WTC11 (cell line): ENCODE measurements at places on chromosomes 2 and 18. TPM values are rescaled to one million over a fixed set of nuclear protein-coding genes. Genes with fewer than 3 reads are reported as not detected.
A peak's percentile ranks its signal among the peaks of the same experiment; 100 is the strongest.

Gene RELCH
- total RNA-seq, result 23.8 to 30.2 TPM (median 25.3 TPM) in 3 replicates

- H3K36me3 ChIP-seq, result peaks cover 5% of the 10 kb centered on the region
- H3K27me3 ChIP-seq, result peaks cover 2% of the 10 kb centered on the region; the same call in 1 of the 2 replicates
- H3K4me3 ChIP-seq, result no peak overlapping the region
- H3K27ac ChIP-seq, result 0 out of 2 replicates have a peak overlapping the region, but pooled peaks have one; percentile 63
Measured at GRCh38 chr2:15956751-15957736, 16.7 kb downstream of the MYCN start.

GRCh38 chr2:157838442-157839161, 37.5 kb downstream of the ACVR1 start:
- H3K4me1 ChIP-seq, result peaks cover 63% of the 10 kb centered on the region
- peak overlapping the region; percentile 84 for H3K27ac ChIP-seq
- H3K4me3 ChIP-seq, result peak overlapping the region; percentile 18; the same call in 1 of the 2 replicates
- no peaks in the 10 kb centered on the region for H3K36me3 ChIP-seq
- no peak for DNase-seq

DNA sequence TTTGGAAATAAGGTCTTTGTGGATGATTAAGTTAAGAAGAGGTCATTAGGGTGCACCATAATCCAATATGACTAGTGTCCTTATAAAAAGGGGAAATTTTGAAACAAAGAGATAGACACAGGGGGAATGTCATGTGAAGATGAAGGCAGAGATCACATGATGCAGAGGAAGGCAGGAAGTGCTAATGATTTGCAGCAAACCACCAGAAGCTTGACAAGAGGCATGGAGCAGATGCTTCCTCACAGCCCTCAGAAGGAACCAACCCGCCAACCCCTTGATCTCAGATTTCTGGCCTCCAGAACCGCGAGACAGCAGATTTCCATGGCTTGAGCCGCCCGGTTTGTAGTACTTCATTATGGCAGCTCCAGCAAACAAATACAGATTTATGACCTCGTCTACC, 17.4 kb upstream of the SMARCAL1 start:
- no peak overlapping the region for H3K27ac ChIP-seq
- no peaks in the 10 kb centered on the region; the same call in 1 of the 2 replicates for H3K27me3 ChIP-seq
- H3K4me1 ChIP-seq, result peaks cover 10% of the 10 kb centered on the region; the same call in 1 of the 2 replicates

DNA sequence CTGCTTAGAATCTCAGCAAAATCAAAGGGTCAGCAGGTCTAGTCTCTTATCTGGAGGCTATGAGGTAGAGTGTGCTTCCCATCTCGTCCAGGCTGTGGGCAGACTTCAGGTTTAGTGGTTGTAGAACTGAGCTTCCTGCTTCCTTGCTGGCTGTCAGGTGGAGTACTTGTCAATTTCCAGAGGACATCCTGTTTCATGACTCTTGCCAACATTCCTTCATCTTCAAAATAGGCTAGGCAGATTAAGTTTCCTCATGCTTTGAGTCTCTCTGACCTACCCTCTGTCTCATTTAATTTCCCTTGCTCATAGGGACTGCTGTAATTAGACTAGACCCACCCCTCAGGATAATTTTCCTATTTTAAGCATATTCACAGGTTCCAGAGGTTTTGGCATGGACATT, 562.6 kb downstream of the SPAG16 start:
- no peak overlapping the region for H3K27ac ChIP-seq
- H3K4me1 ChIP-seq, result no peaks in the 10 kb centered on the region
- no peaks in the 10 kb centered on the region for H3K36me3 ChIP-seq
- DNase-seq, result no peak

DNA sequence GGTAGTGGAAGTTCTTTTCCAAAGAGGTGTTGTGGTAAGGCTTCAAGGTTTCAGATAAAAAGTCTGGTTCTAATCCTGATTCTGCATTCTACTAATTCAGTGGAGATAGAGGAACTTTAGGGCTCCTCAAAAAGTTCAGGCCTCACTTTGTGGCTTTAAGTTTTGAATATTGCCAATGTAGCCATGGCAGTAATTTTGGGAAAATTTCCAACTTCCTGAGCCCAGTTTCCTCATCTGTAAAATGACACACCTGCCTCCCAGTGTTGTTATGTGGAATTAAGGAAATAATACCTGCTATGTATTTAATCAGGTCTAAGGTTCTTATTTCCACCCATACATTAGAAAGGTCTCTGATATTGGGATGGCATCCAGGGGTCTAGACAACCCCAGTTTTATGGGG, 147.6 kb upstream of the ITGA6 start:
- no peak for DNase-seq
- peaks cover 14% of the 10 kb centered on the region for H3K36me3 ChIP-seq
- H3K27ac ChIP-seq, result no peak overlapping the region
- H3K4me3 ChIP-seq, result no peak overlapping the region
- H3K4me1 ChIP-seq, result peaks cover 31% of the 10 kb centered on the region
- H3K27me3 ChIP-seq, result peaks cover 3% of the 10 kb centered on the region; the same call in 1 of the 2 replicates

DNA sequence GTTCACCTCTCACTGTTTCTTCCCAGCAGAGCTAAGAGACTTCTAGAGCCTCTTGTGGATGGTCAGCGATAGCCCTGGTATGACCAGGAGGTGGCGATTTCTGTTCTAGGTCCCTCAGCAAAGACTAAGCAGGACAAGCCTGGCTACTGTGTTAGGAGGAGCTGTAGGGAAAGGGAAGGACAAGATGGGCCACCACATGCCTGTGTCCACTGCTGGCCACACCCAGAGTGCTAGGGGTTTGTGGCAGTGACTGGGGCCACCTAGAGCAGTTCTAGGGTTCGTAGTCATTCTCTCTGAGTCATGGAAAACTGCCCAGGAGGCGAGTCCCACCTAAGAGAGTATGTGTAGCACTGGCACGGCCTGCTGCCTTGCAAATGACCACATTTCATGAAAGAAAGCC, 179.4 kb downstream of the ALPK2 start:
- H3K4me1 ChIP-seq, result peaks cover 38% of the 10 kb centered on the region
- no peak for DNase-seq
- H3K4me3 ChIP-seq, result no peak overlapping the region
- H3K36me3 ChIP-seq, result no peaks in the 10 kb centered on the region
- H3K27me3 ChIP-seq, result no peaks in the 10 kb centered on the region; the same call in 1 of the 2 replicates
- no peak overlapping the region for H3K27ac ChIP-seq
